ENCODE measurements at places on chromosomes 11 and 22.

- peaks cover 8% of the 10 kb centered on the region for H3K4me1 ChIP-seq
- H3K4me3 ChIP-seq = no peak overlapping the region
- no peak overlapping the region for H3K27ac ChIP-seq
These were observed 133.4 kb downstream of the CCDC34 start for GRCh38 chr11:27229511-27230191.

- no peak for DNase-seq
- H3K27me3 ChIP-seq = no peaks in the 10 kb centered on the region
- H3K27ac ChIP-seq = no peak overlapping the region
- H3K36me3 ChIP-seq = no peaks in the 10 kb centered on the region
- no peak overlapping the region for H3K4me3 ChIP-seq
- H3K4me1 ChIP-seq = no peaks in the 10 kb centered on the region
These were observed 90.5 kb upstream of the LUZP2 start for GRCh38 chr11:24406389-24406788.

DNA sequence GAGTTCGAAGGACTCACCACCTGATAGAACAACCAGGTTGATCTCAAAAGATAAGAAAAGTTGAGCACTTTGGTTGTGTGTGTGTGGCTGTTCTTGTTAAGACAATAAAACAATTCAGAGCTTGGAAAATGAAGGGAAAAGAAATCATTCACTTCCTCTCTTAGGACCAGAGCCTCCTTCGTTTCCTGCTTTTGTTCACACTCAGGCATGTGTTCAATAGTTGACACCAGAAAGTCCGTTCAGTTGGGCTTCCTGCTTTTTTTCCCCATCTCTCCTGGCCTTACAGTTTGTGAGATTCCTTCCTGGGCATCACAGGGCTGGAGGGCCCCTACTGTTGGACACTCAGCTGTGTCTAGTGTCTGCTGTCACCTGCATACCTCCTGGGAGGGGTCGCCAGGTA is 48.0 kb downstream of the TSPAN18 start:
- peak overlapping the region; percentile 76 for H3K4me3 ChIP-seq
- peaks cover 88% of the 10 kb centered on the region for H3K4me1 ChIP-seq
- H3K27me3 ChIP-seq = peaks cover 8% of the 10 kb centered on the region
- peak overlapping the region; percentile 99 for H3K27ac ChIP-seq

DNA sequence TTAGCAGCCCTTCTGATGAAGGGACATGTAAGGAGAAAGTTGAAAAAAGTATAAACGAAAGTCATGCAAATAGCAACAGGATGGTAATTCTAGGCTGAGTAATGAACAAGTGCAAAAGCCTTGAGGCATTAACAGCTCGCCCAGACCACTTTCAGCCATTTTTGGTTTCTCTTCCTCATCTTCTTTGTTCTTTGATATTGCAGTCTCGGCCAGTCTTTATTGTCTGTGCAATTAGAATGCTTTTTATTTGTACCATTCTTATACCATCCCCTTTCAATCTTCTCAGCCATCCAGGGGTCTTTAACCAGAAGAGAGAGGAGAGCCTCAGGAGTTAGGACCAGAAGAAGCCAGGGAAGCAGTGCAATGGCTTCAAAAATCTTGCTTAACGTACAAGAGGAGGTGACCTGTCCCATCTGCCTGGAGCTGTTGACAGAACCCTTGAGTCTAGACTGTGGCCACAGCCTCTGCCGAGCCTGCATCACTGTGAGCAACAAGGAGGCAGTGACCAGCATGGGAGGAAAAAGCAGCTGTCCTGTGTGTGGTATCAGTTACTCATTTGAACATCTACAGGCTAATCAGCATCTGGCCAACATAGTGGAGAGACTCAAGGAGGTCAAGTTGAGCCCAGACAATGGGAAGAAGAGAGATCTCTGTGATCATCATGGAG is 7.3 kb downstream of the TRIM34 start:
- H3K36me3 ChIP-seq = peaks cover 15% of the 10 kb centered on the region
- H3K27me3 ChIP-seq = peaks cover 2% of the 10 kb centered on the region
- no peak overlapping the region for H3K27ac ChIP-seq
- no peak overlapping the region for H3K4me3 ChIP-seq
- no peak for DNase-seq
- peaks cover 11% of the 10 kb centered on the region for H3K4me1 ChIP-seq

Measured in endothelial cell (in vitro differentiated cells).